Stimulated activated CD8-positive, alpha-beta memory T cell treated with anti-CD3 and anti-CD28 coated beads, Interleukin-4, amount 100 ng/mL, for 4 hours (primary cell): ENCODE measurements at places on chromosomes 6 and 20.

- no peak for DNase-seq
These were observed 318.0 kb downstream of the DOK5 start for GRCh38 chr20:54793291-54793992.

DNA sequence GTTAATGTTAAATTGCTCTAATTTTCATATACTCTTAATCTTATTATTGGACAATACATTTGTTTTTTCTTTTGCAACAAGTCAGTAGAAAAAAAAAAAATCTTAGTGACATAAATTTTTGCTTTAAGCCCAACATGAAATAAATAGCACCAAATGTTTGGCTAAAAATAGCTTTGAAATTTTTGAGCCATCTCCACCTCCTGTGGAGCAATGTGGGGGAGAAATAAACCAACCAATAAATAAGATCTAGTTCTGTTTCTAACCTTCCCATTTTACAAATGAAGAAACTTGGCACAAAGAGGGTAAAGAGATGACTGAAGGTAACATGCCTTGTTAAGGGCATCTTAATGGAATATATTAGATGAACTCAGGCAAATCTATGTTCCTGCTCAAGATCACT is 91.4 kb downstream of the PRKN start:
- no peak for DNase-seq

DNA sequence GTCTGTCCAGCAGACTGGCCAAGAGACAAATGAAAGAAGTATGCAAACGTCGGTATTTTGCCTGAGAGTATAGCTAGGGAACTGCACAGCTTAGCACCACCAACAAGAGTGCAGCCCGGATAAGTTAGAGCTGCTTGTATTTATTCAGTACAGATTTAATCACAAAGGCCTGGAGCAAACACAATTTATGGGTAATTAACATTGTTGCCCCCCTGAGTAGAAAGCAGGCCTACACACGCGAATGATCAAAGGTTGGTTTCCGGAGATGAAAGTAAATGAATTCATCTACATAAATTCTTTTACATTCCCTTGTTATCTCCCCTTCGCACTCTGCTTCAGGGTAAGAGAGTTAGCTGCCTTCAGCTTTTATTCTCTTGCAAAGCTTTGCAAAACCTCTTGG is 24.7 kb upstream of the CRISP1 start:
- no peak for DNase-seq

DNA sequence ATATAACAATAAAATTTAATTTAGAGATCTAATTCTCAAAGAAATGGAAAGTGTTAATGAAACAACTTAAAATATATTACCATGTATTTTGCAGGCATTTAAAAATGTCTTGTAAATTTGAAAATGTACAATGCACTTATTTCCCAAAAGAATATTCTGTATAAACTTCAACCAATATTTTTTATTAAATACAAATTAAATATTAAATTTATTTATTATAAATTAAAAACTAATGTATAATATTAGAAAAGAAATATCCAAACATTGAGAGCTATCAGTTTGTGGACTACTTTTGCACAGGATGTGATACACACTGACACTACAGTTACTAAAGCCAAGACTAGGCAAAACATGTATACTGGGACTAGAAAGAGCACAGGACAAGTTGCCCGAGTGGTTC is 707.0 kb upstream of the NRSN1 start:
- DNase-seq: no peak

DNA sequence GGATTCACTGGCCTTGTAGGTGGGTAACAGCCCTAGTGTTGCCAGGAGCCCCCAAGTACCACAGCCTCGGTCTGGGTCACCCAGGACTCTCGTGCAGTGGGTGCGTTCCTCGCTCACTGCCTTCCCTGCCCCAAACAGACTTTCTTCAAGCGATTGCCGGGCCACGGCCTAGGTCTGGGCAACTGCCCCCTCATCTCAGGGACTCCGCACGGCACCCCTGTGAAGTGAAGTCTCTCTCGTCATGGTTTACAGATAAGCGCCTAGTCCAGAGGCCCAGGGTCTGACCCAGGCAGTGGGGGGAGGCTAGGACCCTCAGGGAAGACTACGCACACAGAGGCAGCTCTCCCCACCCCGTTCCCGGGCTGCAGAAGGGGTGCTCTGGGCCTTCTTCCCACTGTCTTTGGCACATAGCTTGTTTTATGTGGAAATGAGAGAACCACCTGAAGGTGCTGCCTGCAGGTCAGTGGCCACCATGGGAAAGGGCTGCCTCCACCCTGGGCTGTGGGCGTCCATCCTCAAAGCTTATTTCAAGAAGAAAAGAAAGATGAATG is 220.8 kb downstream of the ERMARD start:
- DNase-seq: no peak

DNA sequence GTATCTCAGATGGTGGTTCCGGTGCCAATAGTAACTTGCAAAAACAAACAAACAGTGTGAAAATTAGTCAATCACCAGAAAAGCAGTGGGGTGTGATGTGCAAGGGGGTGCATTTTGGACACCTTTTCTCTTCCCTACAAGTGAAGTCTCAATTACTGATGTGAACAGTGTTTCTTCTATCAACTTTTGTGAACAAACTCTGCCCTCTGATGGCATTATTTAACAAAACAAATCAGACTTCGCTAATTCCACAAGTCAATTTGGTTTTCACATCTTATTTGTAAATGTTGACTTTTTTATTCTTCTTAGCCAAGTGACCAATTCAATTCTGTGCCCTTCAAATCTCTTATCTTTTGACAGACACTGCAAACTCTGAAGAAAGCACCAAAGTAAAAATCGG is 212.2 kb downstream of the UST start:
- no peak for DNase-seq

GRCh38 chr6:112215488-112216284 is 38.7 kb downstream of the LAMA4 start:
- DNase-seq: no peak

DNA sequence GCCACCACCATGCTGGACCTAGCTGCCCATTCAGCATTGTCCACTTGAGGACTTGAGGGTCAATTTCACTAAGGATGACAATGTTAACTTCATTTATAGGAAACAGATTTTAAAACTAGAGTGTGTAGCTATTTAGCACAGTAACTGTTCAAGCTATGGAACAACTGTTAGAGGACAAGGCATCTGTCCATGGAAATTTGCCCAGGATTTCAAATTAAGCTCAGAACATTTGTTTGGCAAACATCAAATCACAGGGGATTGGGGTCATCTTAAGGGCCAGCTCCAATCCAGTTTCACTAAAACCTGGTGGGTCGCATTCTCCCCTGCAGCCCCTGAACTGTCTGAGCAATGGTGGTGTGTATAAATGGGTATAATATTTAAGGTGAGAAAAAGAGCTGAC is 35.1 kb downstream of the PM20D2 start:
- DNase-seq: no peak

- DNase-seq: no peak
These were observed 9.6 kb downstream of the GMEB2 start for GRCh38 chr20:63617092-63617875.
